ENCODE measurements at places on chromosomes 12 and 14.

DNA sequence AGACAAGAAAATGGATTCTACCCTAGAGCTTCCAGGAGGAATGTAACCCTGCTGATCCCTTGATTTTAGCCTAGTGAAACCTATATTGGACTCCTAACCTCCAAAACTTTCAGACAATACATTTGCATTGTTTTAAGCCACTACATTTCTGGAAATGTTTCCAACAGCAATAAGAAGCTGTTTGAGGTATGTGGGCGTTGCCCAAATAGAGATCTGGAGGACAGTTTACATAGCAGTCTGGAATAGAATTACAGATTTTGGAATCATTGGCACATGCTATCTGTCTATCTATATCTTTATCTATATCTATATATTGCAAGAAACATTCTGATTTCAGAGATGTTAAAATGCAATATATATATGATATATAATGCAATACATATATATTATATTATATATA, 42.4 kb upstream of the EGLN3 start:
- DNase-seq: no peak

- DNase-seq: no peak
Observed at GRCh38 chr12:48177982-48178381, 5.5 kb upstream of the CCDC184 start.

DNA sequence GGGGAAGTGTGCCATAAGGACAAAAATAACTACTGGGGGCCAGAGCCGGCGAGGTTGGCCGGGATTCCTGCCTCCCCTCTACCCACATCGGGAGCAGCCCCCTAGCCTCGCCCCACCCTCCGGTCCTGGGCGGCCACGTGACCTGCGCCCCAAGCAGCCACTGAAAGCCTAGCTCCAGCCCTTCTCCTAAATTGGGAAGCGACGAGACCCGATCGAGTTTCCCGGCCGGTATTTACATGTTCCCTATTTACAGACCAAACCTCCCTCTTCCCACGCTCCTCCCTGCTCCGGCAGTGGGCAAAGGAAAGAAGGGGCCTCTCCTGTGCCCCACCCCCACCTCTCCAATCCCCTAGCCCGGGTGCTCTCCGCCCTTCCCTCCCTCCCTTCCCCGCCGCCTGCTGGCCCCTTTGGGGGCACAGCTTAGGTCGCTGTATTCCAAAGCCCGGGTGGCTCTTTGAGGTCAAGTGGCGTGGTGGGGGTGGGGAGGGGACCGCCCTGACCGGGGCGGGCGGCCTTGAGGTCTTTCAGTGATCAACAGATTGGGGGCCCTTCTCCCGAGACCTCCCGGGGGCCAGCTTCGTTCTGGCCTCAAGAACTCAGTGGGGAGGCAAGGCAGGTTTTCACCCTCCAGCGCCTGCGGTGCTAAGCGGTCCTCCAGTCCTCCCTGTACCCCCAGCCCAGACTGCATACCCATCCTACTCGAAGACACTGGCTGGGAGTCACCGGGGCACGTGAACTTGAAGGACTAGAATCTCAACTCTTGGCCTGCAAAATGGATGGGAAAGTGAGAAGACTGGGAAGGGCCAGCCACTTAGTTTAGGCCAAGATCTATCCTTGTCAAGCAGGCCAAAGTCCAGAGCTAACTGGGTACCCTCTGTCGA, 6.3 kb upstream of the CTDSP2 start:
- DNase-seq: no peak

- no peak for DNase-seq
Observed at GRCh38 chr12:75666126-75666938, 154.9 kb upstream of the KRR1 start.

- DNase-seq: no peak
Observed at GRCh38 chr12:85747941-85748495, 88.2 kb downstream of the RASSF9 start.

GRCh38 chr12:3777206-3777809, 24.4 kb upstream of the CRACR2A start:
- no peak for DNase-seq

- no peak for DNase-seq
Observed at GRCh38 chr14:104802394-104803184, 1.7 kb downstream of the ZBTB42 start.

- DNase-seq: no peak
Observed at GRCh38 chr12:117710121-117710520, 258.7 kb downstream of the KSR2 start.

DNA sequence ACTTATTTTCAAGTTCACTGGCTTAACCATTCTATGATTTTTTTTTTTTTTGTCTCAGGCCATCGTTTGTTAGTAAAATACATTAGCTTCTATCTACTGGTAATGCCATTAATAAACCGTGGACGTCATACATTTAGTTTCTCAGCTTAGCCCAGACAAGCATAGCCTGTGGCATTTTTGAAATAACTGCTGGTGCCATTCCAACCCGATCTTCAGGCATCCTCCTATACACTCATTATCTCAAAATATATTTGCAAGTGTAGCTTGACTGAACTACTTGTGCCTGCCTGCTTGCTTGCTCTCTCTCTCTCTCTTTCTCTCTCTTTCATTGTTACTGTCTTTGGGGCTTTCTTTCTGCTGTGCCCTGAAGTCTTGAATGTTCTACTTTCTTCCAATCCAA, 12.7 kb upstream of the MBIP start:
- no peak for DNase-seq

- DNase-seq: no peak
Observed at GRCh38 chr14:89284333-89285058, 132.5 kb downstream of the FOXN3 start.

DNA sequence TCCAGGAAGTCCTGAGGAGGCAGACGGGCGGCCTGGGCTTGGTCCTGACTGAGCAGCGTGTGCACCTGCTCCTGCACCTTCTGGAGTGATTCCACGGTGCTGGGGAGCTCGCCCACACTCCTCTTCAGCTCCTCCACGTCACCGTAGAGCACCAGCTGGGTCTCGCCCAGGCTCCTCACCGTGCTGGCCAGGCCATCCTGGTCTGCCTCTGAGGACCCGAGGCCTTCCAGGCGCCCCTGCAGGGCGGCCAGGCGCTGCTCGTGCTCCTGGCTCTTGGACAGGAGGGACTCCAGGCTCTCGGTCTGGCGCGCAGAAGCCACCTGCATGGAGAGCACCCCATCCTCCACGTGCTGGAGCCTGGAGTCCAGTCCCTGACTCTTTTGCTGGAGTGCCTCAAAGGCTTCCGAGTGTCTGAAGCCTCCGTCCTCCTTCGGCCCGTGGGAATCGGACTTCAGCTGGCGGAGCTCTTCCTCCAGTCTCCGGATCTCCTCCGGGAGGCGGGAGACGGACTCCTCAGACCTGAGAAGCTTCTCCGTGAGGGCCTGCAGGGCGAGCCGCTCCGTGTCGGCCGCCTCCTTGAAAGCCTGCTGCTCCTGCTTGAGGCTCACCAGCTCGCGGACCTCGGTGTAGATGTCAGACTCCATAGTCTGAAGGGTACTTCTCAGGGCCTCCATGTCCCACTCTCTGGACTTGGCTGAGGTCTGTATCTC, 8.4 kb downstream of the CKAP4 start:
- DNase-seq: no peak

GRCh38 chr14:60812987-60813386, 78.4 kb downstream of the MNAT1 start:
- no peak for DNase-seq

DNA sequence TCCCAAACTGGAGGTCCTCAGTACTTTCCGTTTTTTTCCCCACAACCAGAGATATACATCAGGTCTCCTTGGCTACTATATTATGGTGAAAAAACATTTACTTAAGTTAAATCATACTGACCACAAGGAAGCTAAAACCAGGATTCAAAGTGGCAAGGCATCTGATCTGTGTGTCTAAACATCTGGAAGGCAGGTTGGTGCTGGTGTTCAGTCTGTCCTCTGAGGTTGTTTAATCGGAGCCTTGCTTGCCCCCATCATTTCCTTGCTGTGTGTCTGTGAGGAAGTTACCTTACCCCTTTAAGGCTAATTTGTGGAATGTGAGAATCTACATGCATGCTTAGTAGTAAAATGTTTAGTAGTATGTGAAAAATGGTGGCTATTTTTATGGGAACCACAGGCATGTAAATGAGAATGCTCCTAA, 75.6 kb downstream of the GALNT4 start:
- DNase-seq: no peak

DNA sequence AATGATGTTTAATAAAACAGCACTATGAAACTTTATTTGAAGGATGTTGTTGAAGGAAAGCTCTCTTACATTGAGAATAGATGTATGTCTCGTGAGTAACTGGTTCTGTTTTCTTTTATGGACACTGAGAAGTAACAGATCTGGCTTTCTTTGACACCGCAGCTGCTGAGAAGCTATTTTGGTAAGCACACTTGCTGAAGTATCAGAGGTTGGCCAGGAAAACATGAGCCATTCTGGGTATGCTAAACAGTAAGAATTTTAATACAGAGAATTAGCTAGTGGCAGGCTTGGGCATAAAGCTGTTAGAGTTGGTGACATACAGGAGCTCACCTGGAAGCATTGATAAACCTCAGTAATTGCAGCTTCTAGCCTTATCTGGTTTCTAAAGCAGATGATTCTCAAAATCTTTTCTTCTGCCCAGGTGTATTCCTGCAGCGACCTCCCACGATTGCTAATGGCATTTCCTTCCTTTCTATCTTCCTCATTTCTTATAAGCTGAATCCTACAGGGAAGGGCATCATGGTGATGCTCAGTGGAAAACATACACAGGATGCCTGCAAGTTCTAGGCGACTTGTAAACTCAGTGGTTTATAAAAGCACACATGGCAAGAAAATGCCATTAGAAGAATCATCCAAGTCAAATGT, 291.6 kb upstream of the SLC16A7 start:
- DNase-seq: no peak

DNA sequence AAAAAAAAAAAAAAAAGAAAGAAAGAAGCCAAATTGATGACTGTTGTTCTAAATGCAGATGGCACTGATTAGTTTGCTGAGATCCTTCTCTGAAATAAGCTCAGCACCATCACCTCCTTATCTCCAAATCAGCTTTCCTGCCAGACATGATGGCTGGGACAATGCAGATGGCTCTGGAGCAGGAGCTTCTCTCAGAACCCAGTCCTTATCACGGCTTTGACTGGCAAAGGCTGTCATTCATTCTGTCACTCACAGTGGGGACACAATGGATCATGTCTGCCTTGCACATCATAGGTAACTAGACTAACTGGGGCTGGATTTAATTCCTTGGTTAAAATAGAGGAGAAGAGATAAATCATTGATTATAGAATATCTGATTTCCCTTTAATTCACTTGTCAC, 146.3 kb downstream of the PDZRN4 start:
- no peak for DNase-seq

GRCh38 chr12:86117711-86118110, 138.5 kb downstream of the MGAT4C start:
- no peak for DNase-seq

- no peak for DNase-seq
Observed at GRCh38 chr12:12513416-12514006, 49.2 kb downstream of the DUSP16 start.

DNA sequence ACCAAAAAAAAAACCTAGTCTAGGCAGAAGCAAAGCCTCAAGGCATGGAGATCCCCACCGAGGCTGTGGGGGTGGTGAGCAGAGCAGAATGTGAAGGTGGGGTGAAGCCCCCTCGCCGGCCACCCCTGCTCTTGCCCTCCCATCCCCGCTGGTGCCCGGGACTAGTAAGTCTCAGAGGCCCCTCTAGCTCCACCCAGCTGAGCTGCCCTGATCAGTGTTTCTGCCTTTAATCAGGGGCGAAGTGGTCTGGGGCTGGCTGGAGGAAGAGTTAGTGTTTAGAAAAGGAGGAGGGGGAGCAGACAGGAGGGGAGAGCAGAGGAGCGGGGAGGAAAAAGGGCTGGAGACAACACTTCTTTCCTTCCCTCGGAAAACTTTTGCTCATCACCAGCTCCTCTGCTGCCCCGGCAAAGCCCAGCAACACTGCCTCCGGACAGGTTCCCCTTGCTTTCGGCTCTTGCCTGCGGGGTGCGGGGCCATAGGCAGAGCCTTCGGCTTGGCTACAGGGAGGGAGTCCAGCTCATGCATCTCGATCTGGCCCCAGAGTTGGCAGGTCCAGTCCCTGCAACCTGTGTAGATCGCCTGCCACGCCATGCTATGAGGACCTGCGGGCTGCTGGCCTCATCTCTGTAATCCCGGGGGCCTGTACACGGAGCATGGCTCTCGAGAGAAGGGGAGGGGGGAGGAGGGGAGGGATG, 3.4 kb upstream of the DLK1 start:
- DNase-seq: no peak

- DNase-seq: no peak
Observed at GRCh38 chr14:93944348-93945069, 17.4 kb downstream of the FAM181A start.

GRCh38 chr12:34204830-34205285, 182.6 kb downstream of the ALG10 start:
- DNase-seq: no peak

DNA sequence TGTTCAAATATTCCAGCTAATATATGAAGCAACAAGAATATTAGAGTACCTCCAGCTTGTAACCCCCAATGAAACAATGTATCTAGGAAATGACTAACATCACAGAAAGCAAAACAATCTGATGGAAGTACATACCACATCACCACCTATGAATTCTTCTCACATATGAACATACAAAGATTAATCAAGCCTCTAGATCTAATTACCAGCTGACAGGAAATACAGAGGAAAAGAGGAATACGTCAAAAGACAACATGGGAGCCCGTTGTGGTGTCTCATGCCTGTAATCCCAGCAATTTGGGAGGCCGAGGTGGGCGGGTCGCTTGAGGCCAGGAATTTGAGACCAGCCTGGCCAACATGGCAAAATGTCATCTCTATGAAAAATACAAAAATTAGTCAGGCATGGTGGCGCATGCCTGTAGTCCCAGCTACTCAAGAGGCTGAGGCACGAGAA, 7.5 kb downstream of the NEDD8 start:
- no peak for DNase-seq

DNA sequence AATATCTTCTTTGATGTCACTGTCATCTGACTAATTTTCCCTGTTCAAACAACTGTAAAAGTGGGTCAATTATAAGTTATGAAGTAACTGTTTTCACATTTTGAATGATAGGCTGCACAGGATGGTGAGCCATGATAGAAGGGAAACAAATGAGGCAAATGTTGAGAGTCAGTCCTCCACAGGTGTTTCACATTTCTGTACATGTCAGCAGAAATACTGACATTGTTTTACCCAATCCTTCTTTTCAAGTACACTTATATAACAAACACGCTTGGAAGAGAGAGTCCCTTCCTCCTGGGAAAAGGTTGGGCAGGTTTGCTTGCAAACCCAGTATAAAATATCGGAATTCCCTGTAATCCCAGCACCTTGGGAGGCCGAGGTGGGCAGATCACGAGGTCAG, 1251.5 kb downstream of the SLC16A7 start:
- no peak for DNase-seq

DNA sequence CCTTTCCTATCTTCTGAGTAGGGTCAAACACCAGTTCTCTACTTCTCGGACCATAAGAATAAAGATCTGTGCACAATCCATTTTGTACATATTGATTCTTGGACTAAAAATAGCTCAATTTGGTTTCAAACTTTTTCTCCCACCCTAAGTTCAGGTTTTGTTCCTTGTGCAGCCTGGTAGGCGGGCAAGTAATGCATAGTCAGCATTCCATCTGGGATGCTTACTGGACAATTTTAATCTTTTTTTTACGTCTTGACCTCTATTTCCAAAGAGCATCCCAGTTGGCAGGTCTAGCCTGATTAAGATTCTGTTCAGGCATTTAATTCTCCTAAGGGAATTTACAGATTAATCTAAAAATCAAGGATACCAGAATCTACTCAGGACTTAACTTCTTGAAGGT, 126.9 kb downstream of the BICD1 start:
- no peak for DNase-seq

Measured in MG63 (cell line).